Kidney epithelial cell (primary cell): ENCODE measurements at places on chromosomes 6 and 20.

DNA sequence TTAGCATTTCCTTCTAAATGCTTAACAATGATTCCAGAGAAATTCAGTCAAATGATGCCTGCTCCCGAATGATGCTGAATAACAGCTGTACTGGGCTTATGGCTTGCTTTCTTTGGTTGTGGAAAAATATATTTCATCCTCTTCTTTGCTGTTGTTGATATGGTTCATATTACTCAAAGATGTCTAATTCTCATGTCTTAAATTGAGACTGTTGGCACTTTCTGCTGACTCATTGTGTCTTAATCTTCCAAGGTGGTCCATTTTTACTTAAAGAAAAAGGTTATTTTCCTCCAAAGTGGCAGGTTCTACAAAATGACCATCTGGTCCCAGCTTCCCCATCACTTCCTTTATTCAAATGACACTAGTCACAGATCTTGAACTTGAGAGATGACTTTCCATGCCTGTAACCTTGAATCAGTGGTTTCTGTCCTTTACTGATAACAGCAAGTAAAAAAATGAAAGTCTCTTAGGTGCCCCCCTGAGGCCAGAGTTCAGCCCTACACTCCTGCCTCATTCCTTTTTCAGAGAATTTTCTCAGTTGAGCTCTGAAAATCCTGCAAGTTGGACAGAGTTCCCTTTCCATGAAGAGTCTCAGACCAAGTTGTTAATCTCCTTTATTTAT lies 6.9 kb downstream of the SNAP25 start:
- no peak for DNase-seq

DNA sequence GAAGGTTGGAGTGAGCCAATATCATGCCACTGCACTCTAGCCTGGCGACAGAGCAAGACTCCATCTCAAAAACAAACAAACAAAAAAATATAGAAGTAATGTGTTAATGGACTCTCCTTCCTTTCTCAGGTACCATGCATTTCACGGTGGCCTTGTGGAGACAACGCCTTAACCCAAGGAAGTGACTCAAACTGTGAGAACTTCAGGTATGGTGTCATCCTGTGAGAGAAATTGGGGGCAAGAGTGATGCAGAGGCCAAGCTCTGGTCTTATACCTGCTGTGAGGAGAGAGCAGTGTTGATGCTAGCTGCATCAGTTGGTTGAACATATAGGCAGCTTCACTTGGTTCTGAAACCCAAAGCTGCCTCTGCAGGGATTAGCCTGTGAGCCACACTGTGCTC lies 6.2 kb downstream of the ITCH start:
- no peak for DNase-seq

- DNase-seq: no peak
Observed at GRCh38 chr20:40925829-40926510, 102.7 kb upstream of the TOP1 start.

DNA sequence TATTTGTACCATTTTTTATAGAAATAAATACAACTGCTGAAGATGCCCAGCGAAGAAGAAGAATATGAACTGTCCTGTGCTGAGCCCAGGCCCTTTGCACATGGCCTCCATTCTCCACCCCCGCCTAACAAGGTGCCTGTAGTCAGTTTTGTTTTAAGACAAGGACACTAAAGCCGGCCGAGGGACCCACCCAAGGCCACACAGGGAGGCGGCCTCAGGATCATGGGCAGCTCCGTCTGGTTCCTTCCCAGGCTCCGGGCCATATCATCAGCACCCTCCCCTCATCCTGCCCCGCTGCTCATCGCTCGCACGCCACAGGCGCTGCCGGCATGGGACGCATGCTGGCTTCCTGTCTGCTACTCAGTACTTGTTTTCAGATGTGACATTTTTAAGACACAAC lies 21.3 kb downstream of the PSMG4 start:
- no peak for DNase-seq

- DNase-seq: no peak
Observed at GRCh38 chr6:32070814-32071543, 32.8 kb downstream of the CYP21A2 start.

- DNase-seq: peak; percentile 16
Observed at GRCh38 chr6:89527634-89528033, 94.7 kb downstream of the ANKRD6 start.

DNA sequence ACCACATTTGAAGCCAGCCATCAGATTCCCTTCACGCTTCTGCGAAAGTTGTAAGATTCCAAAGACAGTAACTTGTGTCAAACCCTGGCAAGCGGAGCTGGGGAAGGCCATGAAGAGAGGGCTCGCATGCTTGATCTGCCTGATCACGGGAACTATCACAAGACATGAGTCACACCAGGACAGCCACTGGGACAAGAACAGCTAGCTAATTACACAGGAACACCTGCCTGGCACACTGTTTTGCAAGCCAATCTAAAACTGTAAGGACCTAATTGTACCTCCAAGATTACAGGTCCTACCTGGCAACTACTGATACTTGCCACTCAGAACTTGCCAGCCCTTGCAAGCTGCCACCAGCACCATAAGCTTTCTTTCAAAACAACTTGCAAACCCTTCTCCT lies 289.3 kb downstream of the KIF16B start:
- peak; percentile 10 for DNase-seq
